Aortic smooth muscle cell (primary cell): ENCODE measurements at places on chromosomes 4 and X. TPM values are rescaled to one million over a fixed set of nuclear protein-coding genes. Genes with fewer than 3 reads are reported as not detected.

Gene TMPRSS11D
- not detected in 2 replicates for total RNA-seq

Gene SEC24D
- 78.9 and 102 TPM in 2 replicates for total RNA-seq

Gene TEX13B
- total RNA-seq = not detected in 2 replicates

Gene CHRDL1
- total RNA-seq = under 0.01 TPM in 1 of 2 replicates, not detected in the other

Gene ZMAT1
- total RNA-seq = 1.3 and 1.7 TPM in 2 replicates

Gene KCTD8
- 0.13 TPM in 1 of 2 replicates, not detected in the other for total RNA-seq

Gene DIPK2B
- 0.50 and 0.53 TPM in 2 replicates for total RNA-seq

Gene CLDN2
- total RNA-seq = not detected in 2 replicates

Gene FRG2
- not detected in 2 replicates for total RNA-seq

Gene EDA2R
- total RNA-seq = 8.3 and 9.0 TPM in 2 replicates

Gene CCDC158
- 0.68 and 0.79 TPM in 2 replicates for total RNA-seq

Gene TMEM185A
- 18.5 and 22.9 TPM in 2 replicates for total RNA-seq

Gene LIMCH1
- 35.9 and 58.1 TPM in 2 replicates for total RNA-seq

Gene TMPRSS11E
- total RNA-seq = not detected in 2 replicates

Gene MYOZ2
- total RNA-seq = 1.7 and 3.9 TPM in 2 replicates

Gene ITGB1BP2
- total RNA-seq = 13.7 and 24.3 TPM in 2 replicates

Gene BCLAF3
- 4.6 and 7.0 TPM in 2 replicates for total RNA-seq

Gene BMPR1B
- 2.2 and 5.5 TPM in 2 replicates for total RNA-seq

Gene ZDHHC15
- total RNA-seq = 1.9 and 3.7 TPM in 2 replicates

Gene GNPDA2
- 25.7 and 26.8 TPM in 2 replicates for total RNA-seq

Gene FAM241A
- total RNA-seq = 1.6 TPM in 2 replicates

Gene EVC2
- 9.2 and 9.6 TPM in 2 replicates for total RNA-seq

Gene PAGE2B
- not detected in 2 replicates for total RNA-seq

Gene PACRGL
- total RNA-seq = 21.7 and 25.1 TPM in 2 replicates

Gene BTC
- 0.92 and 0.93 TPM in 2 replicates for total RNA-seq

Gene FAM184B
- not detected in 2 replicates for total RNA-seq

Gene ERAS
- not detected in 2 replicates for total RNA-seq

Gene REPS2
- total RNA-seq = 0.37 and 0.40 TPM in 2 replicates

Gene TMPRSS11F
- total RNA-seq = not detected in 2 replicates

Gene ARHGAP36
- total RNA-seq = not detected in 2 replicates

Gene SCRG1
- 0.26 and 0.31 TPM in 2 replicates for total RNA-seq

Gene DOCK11
- total RNA-seq = 13.1 and 21.2 TPM in 2 replicates
